ENCODE measurements at places on chromosomes 16 and 17.

GRCh38 chr17:39573447-39574298 is 34.0 kb downstream of the NEUROD2 start:
- peak; percentile 76 for DNase-seq

DNA sequence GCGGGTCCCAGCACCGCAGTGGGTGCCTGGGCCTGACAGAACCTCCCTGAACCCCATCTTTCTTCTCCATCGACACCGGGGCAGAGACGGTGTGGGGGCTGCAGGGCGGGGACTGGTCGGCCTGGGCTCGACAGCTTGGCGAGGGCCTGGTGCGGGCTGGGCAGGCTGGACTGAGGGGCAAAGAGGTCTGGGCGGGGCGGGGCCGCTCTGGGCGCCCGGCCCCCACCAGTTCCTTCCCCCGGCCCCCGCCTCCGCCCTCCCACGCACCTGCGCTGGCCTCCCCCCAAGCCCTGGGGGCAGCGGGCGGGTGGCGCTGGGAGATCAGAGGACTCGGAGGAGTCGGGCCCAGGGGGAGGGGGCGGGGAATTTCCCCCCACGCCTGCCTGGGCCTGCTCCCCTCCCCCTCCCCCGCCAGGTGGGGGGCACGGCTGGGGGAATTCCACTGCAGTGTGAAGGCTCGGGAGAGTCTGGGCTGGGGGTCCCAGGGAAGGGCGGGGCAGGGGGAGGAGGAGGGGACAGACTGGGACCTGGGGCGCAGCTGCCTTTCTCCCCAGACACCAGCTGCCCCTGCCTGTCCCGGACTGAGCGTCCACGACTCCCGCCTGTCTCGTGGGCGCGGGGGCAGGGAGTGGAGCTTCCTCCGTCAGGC is 877 bp upstream of the KREMEN2 start:
- DNase-seq = no peak

DNA sequence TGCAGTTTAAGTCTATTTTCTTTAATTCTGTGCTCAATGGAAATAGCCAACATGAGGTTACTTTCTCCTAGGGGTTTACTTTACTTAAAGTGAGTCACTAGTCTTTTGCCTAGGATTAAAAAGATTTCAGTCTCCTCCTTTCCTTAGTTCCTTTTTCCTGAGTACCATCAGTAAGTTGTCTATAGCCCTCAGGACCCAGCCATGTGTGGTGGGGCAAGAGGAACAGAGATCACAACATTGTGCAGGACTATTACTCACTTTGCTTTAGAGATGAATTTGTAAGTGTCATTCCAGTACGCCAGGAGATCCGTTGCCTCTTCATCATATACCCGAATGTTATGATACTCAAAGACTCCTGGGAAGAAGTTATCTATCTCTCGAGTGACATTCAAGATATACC is 27.7 kb upstream of the CORO6 start:
- no peak for DNase-seq

DNA sequence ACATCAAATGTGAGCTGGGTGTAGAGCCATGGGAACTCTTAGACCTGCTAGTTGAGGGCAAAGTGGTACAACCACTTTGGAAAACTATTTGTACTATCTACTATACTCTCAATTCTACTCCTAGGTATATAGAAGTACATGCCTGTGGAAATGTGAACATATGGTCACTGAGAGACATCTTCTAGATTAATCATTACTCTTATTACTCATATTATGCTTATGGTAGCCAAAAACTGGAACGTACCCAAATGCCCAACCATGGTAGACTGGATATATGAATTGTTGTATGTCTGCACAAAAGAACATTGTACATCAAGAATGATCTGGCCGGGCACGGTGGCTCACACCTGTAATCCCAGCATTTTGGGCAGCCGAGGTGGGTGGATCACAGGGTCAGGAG is 2.7 kb downstream of the WDR45B start:
- DNase-seq = no peak

DNA sequence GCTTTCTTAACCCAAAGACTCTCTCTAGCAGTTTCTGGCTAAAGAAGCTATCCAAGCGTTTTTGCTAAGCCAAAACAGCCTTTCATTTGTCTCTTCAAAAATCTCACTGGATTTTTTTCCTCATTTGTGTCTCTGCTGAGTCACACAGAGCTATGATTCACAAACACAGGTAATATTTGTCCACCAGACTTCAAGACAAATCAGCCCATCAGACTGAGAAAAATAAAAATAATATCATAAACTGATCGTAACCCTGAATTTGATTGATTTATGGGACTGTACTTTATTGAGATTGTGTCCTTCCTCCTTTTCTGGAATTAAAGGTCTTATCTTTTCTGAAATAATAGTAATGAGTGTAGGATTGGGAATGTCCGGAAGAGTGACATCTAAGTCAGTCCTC is 25.8 kb downstream of the TRIM16 start:
- DNase-seq = no peak

DNA sequence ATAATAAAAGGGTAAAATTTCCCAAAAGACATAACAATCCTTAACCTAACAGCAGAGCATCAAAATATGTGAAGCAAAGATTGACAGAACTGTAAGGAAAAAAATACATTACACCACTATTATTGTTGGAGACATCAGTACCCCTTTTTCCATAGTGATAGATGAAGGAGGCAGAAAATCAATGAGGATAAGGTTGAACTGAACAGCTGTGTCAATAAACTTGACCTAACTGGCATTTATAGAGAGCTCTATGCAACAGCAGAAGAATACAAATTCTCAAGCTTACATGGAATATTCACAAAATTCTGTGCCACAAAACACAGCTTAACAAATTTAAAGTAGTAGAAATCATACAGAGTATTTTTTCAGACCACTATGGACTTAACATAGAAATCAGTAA is 195.0 kb upstream of the ELAC2 start:
- no peak for DNase-seq

DNA sequence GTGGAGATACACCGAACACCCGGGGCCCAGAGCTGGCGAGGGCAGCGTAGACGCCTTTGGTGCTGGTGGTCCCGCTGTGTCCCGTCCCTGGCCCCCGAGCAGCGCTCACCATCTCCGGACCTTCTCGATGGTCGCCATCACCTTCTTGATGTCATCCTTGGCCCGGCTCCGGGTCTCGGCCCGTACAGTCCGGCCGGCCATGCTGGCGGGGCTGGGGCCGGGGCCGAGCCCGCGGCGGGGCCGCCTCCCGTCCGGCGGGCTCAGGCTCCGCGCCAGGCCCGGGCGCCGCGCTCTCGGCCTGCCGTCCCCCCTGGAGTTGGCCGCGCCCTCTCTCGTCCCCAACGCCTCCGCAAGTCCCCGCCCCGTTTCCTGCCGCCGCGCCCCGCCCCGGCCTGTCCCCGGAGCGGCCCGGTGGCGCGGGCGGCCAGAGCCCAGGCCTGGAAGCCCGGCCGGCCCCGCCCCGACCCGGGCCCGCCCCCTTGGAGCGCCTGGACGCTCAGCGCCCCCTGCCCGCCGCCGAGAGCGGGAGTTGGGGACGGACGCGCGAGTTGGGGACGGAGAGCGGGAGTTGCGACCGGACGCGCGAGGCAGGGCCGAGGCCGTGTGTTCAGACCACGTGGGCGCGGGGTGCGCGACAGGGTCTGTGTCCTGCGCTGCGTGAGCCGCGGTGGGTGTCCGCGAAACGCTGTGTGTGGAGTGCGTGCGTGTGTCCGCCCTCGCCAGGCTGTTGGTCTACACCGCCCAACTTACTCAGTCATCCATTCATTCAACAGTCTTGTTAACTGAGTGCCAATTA is at the start of gene BCL7C:
BCL7C (minus strand) TSS at position 334 of the 796 bp plus-strand sequence; CDS start at position 201, 133 bp downstream.
- peak; percentile 81 for DNase-seq

GRCh38 chr16:85222155-85222863 is 110.0 kb upstream of the CIBAR2 start:
- DNase-seq = peak; percentile 24

DNA sequence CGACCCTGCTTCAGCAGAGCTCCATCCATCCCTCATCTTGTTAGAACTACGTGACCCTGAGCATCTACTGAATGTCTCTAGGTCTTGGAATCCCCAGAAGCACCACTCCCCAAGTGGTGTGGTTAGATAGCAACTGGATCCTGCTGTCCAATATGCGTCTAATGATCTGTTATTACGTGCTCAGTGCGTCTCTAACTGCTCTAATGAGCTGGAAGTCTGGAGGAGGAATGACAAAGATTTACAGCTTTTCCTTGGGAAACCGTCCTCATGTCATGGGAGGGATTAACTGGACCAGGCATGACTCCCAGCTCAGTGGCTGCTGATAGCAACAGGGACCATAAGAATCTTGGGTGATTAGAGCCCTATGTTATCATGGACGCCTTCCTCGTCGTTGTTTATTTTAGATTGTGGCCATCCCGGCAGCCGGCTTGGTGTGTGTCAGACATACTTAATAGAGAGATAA is 150.9 kb downstream of the HS3ST3B1 start:
- DNase-seq = peak; percentile 12

- DNase-seq = no peak
These were observed 12.9 kb downstream of the PRSS22 start for GRCh38 chr16:2845116-2845515.

DNA sequence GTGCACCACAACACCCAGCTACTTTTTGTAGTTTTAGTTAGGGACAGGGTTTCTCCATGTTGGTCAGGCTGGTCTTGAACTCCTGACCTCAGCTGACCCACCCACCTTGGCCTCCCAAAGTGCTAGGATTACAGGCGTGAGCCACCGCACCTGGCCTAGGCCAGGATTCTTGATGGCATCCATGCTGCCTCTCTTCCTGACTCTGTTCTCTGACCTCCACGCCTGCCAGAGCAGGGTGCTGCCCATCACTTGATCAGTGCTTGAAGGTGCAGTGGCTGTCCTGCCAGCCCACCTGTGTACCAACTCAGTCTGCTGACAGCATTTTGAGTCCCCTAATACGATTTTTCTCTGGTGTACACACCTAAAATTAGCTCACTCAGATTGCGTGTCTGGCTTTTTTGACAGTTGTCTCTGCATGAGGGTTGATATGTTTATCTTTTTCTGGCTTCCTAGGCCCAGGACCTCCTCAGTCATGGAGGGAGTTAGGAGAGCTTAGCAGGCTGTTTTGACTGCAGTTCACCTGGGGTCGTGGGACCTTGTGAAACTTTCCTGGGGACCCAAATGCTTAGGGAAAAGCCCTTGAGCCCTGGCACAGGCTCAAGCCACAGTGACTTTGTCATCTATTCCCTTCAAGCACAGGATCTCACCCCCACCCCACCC is 5.9 kb downstream of the HAS3 start:
- DNase-seq = no peak

GRCh38 chr16:68506331-68507053 is 32.6 kb upstream of the ZFP90 start:
- DNase-seq = no peak

- DNase-seq = no peak
These were observed 31.3 kb downstream of the TVP23A start for GRCh38 chr16:10787304-10787703.

- DNase-seq = no peak
These were observed 6.7 kb downstream of the CLUH start for GRCh38 chr17:2704890-2705248.

DNA sequence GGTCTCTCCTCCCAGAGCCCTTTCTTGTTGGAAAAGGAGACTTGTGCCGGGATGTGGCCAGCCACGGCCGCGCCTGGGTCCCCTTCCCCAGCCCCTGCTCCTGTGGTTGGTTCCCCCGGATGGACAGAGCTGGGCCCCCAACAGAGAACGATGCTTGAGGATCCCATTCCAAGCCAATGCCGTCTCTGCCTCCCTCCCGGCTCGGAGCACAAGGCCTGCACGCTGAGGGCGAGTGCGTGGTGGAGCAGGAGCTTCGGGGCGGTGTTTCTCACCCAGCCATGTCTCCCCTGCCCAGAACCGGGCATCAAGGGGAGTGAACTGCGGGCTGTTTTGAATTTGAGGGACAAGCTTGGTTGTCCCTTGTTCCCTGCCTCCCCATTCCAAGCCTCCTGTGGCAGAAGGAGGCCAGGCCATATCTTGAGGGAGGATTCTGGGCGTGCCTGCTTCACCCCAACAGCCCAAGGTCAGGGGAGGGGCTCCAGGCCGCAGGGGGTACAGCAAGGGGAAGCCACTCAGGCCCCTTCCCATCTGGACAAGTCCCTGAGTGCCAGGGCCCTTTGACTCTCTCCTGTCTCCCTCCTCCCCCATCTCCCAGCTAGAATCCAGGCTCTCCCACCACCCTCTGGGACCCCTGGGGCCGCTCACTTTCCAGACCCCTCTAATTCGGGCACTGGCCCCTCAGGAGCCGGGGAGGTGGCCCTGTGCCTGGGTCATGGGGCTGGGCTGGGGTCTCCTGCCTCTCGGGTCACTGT is 43.6 kb downstream of the SOCS3 start:
- DNase-seq = no peak

GRCh38 chr16:72938795-72939164 is 109.1 kb downstream of the ZFHX3 start:
- DNase-seq = peak; percentile 94

DNA sequence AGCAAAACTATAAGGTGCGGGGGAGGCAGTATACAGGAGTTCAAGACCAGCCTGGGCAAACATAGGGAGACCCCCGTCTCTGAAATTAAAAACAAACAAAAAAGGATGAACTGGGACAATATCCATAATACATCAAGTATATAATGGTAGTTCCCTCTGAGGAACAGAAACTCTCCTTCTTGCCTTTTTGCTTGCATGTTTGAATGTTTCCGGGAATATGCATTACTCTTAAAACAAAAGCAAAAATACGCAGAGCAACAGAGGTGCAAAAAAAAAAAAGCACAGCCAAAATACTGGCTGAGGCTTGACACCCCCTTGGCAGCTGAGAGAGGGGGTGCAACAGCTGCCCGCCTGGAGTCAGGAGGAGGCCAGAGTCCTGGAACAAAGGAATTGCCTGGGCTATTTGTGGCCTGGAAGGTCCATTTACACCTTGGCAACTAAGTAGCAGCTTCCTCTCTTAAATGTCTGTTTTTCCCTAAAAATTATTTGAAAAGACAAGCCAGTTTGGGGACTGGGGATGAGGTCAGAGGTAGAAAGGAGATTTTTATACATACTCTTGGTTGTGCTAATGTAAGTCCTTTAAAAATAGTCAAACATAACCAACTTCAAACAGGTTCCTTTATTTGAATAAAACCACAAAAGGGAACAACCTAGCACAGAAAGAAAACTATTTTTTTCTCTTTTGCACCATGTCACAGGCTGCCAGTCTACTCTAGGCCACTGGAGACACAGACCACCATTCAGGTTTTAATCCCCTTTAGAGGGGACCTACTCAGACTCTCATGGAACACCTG is 19.5 kb downstream of the USP7 start:
- no peak for DNase-seq
